H7 (cell line): ENCODE measurements at places on chromosomes 12 and 14. TPM values are rescaled to one million over a fixed set of nuclear protein-coding genes. Genes with fewer than 3 reads are reported as not detected.

GRCh38 chr12:24705741-24706358, 243.1 kb downstream of the BCAT1 start:
- DNase-seq = no peak

DNA sequence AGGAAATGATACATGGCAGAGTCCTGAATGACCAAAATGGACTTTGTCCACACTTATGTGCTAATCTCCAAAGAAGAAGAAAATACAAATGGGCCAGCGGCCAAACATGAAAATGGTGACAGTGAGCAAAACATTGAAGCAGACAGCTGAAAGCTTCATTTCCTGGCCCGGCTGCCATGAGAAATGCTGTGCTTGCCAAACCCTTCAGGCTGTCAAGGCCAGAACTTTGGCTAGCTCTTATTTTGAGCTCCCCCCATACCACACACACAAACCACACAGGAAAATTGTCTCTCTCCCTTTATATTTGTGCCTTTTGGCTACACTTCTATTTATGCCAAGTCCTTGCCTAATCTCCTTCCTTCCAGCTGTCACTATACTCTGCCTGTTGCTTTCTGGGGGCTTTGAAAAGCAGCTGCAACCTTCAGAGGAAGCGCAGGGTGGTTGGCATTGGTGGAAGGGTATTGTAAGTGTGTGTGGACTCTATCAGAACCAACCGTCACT, 323.8 kb downstream of the RAD51B start:
- DNase-seq = no peak

DNA sequence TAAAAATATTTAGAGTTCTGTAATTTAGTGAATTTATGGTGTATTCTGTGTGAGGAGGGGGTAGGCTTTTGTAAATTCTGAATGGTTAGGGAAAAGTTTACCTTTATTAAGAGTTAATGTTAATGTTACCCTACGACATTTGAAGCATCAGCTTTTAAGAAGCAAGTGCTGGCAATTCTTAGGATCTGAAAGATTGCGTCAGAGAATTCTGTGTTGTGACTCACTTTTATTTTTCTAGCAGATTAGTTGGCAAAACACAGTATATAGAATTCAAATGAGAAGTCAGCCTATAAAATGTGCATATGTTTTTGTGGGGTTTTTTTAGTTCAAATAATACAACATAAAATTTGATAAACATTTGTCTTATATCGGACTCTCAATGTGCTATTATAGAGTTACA, 97.6 kb downstream of the RAD52 start:
- DNase-seq = no peak

GRCh38 chr12:55861396-55861795, 18.7 kb upstream of the MMP19 start:
- no peak for DNase-seq

DNA sequence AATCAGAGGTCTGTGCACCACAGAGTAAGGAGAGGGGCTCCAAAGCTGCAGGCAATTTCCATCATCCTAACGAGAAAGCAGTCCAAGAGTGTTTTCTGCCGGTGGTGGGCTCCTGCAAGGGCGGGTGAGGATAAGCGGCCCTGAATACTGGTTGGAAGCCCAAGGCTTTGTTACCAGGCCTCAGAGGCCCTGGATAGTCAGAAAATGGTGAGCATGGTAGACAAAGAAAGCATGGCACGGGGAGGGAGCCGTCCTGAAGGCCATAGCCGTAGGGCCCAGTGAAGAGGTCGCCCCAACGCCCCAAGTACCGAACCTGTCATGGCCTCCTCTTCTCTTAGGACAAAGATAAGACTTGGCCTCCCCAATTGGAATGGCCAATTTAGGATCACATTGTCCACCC, 306.6 kb upstream of the FKBP4 start:
- no peak for DNase-seq

GRCh38 chr14:63308723-63309317, 9.9 kb downstream of the GPHB5 start:
- peak; percentile 55 for DNase-seq

GRCh38 chr12:54216797-54217661, 28.2 kb upstream of the SMUG1 start:
- peak; percentile 91 for DNase-seq

GRCh38 chr14:20988717-20989470, 886 bp upstream of the METTL17 start:
- no peak for DNase-seq

The CPNE6 gene
- 0.04 TPM in 1 of 2 replicates, not detected in the other for total RNA-seq

The SERPINA1 gene
- 0.18 TPM in 1 of 2 replicates, not detected in the other for total RNA-seq

The BTBD6 gene
- total RNA-seq = 18.7 and 22.3 TPM in 2 replicates

GRCh38 chr14:104239861-104240301, 101.5 kb downstream of the KIF26A start:
- DNase-seq = peak; percentile 74

- no peak for DNase-seq
Observed at GRCh38 chr12:93419388-93420034, 22.2 kb downstream of the UBE2N start.

The DCN gene
- total RNA-seq = 0.22 TPM in 1 of 2 replicates, not detected in the other

- DNase-seq = no peak
Observed at GRCh38 chr12:105590571-105590970, 260.1 kb downstream of the C12orf75 start.

DNA sequence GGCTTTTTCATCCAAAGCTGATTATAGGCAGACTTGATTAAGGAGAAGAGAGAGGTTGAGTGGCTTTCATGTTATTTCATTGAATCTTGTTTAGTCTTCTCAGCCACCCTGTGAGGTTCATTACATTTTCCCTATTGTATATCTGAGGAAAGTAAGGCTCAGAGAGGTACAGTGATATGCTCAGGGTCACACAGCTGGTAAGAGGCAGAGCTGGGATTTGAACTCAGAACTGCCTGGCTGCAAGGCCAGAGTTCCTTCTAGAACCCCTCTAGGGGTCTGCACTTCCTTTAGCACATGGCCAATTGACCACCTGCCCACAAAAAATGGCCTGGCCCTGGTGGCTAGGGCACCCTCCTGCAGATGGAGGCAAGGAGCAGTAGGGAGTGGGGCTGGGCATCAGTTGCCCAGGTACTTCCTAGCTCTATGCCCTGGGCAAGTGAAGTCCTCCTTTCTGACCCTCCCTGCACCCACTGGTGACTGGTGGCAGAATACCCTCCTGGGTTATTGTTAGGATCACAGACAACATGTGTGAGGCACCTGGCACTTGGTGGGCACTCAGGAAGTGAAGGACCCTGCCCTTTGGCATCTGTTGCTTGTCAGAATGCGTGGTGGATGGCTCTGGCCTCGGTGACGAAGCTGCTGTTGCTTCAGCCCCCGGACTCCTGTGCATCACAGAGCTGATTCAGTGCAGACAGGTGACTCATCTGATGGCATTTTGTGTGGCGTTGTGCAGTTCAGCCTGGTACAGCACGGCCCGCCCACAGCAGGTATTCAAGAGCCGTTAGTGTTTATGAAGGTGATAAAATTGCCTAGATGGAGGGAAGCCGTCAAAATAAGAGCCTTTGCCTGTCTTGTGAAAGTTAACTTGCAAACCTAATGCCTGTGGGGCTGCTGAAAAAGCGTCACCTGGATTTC, 115.8 kb downstream of the SLC25A47 start:
- no peak for DNase-seq
